ENCODE measurements at places on chromosomes 5 and 9.

- no peak for DNase-seq
Observed at GRCh38 chr9:75666856-75667554, 223.5 kb upstream of the PCSK5 start.

- DNase-seq = no peak
Observed at GRCh38 chr9:136686534-136686793, 793 bp downstream of the AGPAT2 start.

DNA sequence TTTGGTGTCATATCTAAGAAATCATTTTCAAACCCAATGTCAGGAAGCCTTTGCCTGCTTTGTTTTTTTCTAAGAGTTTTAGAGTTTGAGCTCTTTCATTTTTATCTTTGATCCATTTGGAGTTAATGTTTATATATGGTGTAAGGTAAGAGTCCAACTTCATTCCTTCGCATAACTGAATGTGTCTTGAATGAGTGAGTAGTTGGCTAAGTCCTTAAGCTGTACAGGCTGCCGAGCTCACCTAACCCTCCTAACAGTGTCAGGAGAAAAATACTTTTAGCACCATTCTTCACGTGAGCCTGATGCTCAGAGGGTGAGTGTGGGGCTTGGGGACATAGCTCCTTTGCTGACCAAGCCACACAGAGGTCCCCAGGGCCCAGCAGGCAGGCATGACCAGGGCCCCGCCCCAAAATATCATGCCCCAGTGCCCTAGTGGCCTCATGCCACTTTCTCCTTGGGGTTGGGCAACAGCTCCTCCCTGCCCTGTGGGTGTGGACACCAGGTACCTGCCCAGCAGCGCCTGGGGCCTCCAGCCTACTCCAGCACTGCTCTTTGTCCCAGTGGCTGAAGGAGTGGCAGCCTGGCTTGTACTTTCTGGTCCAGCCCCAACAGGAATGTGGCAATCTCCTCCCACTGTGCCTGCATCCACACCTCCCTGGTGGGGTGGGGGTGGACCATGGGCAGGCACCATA, 17.2 kb downstream of the PPARGC1B start:
- no peak for DNase-seq

GRCh38 chr9:100071271-100071670, 27.5 kb downstream of the ERP44 start:
- no peak for DNase-seq

GRCh38 chr9:86660146-86660943, 287.0 kb downstream of the GAS1 start:
- no peak for DNase-seq

- no peak for DNase-seq
Observed at GRCh38 chr5:6543830-6544560, 88.8 kb downstream of the NSUN2 start.

- DNase-seq = no peak
Observed at GRCh38 chr5:134430001-134430569, 18.4 kb upstream of the CDKN2AIPNL start.

DNA sequence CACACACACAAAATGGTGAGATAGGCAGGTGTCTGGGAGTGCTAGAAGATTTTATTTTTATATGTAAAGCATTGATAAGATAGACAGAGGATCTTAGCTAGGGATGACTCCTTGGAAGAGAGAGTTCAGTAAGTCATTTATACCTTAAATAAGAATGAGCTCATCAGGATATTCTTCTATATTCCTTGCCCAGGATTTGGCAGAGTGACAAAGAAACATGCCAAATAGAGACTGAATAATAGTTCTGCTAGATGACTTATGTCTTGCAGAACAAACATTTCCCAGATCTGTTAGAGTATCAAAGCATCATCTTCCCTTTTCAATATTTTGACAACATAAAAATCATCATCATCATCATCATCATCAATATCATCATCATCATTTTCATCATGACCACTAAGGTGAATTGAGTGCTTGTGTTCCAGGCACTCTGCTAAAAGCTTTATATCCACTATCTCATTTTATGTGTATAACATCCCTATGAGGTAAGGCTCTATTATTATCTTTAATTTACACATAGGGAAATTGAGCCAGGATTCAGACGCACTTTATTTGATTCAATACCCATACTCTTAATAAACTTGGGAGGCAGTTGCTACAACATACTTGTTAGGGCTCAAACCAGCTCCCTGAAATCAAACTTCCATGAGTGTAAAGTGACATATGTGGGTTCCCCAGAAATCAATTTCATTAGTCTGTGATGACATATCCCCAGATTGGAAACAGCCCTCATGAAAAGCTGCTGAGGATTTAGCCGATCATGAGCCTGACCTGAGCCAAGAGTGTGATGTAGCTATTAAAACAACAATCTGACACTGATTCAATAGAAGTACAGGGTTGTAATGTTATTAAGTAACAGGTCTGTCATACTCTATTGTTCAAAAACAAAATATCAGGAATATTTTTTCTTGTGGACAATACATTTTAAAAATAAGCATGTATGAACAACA, 176.3 kb upstream of the SEMA6A start:
- no peak for DNase-seq

GRCh38 chr5:158756871-158757270, 342.8 kb downstream of the EBF1 start:
- DNase-seq = no peak

DNA sequence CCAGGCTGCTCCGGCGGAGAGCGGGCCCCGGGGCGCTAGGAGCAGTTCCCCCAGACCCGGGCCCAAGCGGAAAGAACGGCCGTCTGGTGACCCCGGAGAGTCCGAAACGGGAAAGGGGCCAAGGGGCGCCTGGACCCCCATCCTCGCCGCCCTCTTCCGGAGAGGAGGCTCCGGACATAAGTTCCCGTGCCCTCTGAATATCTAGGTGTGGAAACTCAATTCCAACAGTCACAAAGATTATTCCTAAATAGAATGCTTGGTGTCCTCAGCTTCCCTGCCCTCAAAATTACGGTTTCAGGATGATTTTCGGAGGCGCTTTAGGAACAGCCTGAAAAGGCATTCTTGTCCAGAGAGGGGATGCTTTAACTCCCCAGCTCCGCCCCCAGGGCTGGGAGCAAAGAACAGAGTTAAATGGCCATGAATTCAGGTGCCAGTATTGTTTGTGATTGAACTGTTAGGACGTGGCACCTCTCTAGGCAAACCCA, 681 bp upstream of the LHFPL2 start:
- no peak for DNase-seq

GRCh38 chr9:84991514-84991870, 322.0 kb downstream of the NTRK2 start:
- DNase-seq = no peak

DNA sequence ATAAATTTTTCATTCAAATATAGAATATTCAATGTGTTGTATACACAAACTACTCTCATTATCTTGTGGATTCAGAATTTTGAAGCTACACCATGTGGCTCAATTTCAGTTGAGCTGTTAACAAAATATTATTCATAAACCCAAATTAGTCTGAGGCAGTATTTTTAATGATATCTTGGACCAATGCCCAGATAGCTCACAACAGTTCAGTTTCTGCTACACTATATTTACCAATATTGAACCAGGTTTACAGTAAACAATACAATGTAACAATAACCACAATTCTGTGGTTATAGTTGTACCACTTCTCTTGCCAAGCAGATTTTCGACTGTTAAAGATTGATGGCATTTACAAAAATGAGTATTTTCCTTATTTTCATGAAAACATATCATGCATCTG, 99.9 kb downstream of the SSBP2 start:
- DNase-seq = no peak

GRCh38 chr9:113454914-113455761, 8.4 kb upstream of the RGS3 start:
- DNase-seq = no peak

DNA sequence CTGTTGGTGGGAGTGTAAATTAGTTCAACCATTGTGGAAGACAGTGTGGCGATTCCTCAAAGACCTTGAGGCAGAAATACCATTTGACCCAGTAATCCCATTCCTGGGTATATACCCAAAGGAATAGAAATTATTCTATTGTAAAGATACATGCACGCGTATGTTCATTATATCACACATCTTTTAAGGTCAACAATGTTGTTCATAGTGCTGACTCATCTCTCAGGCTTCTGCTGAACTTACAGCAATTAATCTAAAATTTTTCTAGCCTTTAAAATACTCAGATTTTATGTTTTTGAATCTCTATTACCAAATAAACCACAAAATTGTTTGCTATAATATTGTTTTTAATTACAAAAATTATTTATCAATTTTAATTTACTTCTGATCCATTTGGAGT, 38.8 kb upstream of the ZNF618 start:
- no peak for DNase-seq

DNA sequence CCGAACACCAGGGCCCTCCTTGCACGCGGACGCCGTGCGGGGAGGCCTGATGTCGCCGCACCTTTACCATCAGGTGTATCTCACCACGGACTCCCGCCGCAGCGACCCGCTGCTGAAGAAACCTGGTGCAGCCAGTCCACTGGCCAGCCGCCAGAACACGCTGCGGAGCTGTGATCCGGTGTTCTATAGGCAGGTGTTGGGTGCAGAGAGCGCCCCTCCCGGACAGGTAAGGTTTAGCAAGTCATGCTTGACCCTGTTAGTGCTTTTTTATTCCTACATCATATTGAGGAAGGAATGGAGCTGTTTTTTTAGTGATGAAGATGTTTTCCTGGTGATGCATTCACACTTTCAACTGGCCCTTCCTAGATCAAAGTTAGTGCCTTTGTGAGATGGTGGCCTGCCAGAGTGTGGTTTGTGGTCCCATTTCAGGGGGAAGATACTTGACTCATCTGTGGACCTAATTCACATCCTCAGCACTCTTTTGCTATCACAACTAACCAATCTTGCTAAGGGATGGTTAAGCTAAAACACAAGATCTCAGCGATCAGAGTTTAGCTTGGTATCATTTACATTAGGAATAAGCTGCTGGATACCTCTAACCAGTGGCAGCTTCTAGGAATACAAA, 2.7 kb downstream of the PCDHGC3 start:
- no peak for DNase-seq

DNA sequence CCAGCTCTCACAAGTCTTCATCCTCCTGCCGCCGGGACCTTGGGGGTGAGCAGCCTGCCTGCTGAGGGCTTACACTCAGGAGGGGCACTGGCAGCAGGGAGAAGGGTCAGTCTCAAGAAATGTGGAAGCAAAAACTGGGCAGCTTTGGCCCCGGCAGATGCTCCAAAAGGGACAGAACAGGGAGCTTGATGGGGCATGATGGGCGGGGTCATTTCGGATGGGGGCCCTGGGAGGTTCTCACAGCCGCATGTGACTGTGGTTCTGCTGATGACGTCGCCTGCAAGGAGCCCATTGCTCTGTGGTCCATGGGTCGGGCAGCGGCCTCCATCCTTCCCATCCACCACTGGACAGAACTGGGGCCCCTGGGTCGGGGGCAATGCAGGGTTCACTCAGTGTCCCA, 76.6 kb downstream of the OLFM1 start:
- no peak for DNase-seq

DNA sequence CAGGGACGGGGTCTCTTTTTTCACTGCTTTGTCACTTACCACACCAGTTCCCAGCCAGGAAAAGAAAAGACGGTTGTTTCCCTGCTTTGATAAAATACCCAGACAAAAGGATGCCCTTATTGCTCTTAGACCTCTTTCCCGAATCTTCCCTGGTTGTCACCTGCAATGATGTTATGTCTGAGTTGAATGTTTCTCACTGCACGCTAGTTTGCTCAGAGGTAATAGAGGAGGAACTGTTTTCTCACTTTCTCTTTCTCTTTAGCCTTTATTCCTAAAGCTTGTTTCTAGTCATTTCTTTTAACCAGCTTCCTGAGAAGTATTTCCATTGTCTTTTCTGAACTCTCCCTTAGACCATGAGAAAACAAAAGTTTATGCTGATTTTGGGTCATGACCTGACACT, 32.9 kb downstream of the ACER2 start:
- no peak for DNase-seq

DNA sequence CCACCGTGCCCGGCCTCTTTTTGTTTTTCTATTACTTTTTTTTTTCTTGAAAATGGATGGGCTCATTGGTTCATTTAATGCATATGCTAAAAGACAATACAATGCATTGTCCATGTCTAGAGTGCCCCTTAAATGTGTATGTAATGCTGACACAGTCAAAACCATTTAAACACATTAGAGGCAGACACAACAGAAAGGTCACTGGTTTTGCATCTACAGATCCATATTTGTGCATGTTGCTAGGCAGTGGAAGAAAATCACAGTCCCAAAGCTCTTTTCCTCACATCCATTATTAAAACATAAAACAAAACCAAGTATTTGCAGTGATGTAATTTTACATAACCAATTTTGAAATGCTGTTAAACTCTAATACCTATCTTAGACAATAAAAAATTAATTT, 389.0 kb downstream of the TAF11L14 start:
- no peak for DNase-seq

GRCh38 chr9:136375096-136375495, 1.6 kb upstream of the CARD9 start:
- DNase-seq = no peak

DNA sequence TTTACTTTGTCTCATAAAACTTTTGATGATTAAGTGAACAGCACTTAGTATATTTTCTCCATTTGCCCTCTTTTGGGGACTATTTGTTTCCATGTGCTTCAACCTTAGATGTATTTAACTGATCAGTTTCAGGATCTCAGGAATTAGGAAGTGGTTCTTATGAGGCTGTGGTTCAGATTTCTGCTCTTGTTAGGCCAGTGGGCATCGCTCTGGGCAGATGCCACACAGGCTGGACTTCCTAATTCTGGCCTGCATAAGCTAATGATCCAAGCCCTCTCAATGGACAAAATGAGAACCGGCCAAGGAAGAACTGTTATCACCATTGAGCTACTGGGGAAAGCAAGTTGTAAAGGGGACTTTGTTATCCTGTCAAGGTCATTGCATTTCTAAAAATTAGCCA, 6.9 kb downstream of the ARHGAP26 start:
- no peak for DNase-seq

DNA sequence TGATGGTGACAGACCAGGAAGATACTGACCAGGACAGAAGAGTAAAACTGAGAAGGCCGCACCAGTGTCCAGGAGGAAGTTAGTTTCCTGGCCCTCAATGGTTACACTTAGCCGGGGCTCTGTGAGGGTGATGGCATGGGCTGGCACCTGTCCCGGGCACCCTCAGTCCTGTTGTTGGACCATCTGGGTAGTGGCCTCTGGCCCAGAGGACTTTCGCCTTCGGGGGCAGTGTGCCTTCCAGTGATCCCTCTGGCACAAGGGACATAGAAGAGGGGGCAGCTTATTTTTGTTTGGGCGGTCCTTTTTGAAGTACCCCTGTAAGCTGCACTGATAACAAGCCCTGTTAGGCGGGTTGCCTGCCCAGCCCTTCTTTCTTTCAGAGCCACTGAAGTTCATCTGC, 1108.6 kb downstream of the TAF11L14 start:
- no peak for DNase-seq

DNA sequence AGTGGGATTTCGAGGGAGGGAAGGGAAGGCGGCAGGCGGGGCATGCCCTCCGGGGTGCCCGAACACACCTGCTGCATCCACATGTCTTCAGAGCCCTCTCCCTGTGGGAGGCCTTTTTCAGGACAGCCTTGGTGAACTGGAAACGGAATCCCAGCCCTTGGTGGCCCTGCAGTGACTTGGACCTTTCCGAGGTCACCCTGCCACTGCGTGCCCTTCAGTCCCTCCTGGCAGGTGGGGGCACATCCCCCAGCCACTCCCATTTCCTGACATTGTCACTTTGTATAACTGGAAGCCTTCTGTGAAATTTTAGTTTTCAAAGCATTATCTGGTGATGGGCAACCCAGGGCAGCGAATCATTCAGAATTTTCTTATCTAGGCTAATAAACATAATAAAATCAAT, 11.0 kb upstream of the AHRR start:
- DNase-seq = no peak

GRCh38 chr5:117201001-117201400, 626.4 kb upstream of the SEMA6A start:
- DNase-seq = no peak
